ENCODE measurements at places on chromosomes 1 and 21. TPM values are rescaled to one million over a fixed set of nuclear protein-coding genes. Genes with fewer than 3 reads are reported as not detected.

Gene DNMT3L
- polyA plus RNA-seq, result not detected

Gene TMEM69
- 74.0 TPM for polyA plus RNA-seq

Gene OVAAL
- polyA plus RNA-seq, result not detected

Gene GJB5
- polyA plus RNA-seq, result not detected

Gene TLCD4
- polyA plus RNA-seq, result 0.96 TPM

Gene RAB7B
- polyA plus RNA-seq, result 0.15 TPM

Gene A3GALT2
- polyA plus RNA-seq, result not detected

Gene TSPAN2
- 0.23 TPM for polyA plus RNA-seq

Gene IFI44
- 6.5 TPM for polyA plus RNA-seq

Gene SPATA46
- polyA plus RNA-seq, result not detected

Gene CELA2B
- not detected for polyA plus RNA-seq

- DNase-seq, result no peak
Observed at GRCh38 chr1:74952786-74953185, 181.4 kb upstream of the LHX8 start.

GRCh38 chr1:222081859-222082258, 340.0 kb upstream of the DUSP10 start:
- DNase-seq, result no peak

DNA sequence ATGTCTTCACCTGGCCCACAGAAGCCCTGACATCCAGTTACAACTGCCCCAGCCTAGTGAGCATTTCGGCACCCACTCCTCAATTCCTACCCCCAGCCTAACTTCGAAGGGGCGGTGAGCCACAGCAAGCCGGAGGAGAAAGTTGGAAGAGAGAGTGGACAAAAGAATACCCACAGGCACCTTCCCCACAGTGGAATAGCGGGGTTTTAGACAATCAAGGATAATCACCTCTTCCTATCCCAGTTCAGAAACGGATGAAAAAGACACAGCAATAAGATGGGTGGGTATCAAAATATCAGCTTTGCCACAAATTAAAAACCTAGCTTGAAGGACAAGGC, 1.3 kb upstream of the LSS start:
- DNase-seq, result no peak

DNA sequence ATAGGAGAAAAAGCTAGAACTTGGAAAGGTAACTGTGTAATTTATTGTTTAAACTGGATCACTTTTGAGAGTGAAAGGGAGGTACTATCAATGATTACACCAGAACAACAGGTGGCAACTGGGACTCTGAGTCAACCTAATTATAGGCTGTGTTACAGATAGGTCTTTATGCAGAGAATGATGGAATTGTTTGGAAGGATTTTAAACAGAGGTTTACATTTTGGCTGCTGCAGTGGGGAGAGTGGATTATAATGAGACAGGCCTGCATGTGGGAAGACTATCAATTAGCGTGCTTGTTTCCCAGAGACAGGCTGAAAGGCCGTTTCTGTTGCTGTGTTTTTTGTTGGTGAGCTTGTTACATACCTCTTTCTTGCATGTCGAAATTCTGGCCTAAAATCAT, 432.9 kb downstream of the PLA2G4A start:
- DNase-seq, result no peak

DNA sequence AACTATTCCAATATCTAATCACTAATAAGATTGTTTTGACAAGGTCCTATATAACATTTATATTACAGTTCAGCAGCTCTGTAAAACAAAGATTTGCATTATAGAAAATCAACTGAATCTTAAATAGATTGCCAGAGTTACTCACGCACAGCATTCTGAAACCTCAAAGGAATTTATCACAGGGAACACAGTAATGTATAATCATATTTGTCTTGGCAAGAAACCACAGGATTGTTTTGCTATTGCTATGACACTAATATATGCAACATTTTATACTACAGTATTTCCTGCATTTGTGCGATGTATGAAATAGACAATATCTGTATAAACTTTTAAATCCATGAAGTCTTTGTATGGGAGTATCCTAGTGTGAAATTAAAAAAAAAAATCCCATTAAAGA, 101.4 kb downstream of the PLPPR5 start:
- DNase-seq, result no peak

- DNase-seq, result peak; percentile 30
Observed at GRCh38 chr1:169711469-169712308, at the start of gene SELL. SELL (minus strand) TSS chr1:169711620; CDS start chr1:169711498, 122 bp downstream.

DNA sequence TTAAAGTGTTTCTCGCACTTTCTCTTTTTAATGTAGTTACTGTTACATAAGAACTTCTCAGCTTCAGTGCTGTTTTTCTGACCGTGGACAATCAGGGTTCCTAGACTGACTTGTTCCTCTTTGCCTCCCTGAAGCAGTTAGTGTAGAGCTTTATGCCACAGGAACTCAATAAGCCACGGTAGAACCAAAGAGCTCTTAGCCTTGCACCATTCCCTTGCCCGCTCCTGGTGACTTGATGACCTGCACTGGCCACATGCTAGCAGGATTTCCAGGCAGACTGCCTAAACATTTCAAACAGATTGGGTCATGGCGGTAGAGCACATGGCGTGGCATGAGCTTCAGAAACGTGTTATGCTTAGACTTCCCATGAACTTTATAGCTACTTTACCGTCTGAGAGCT, 18.8 kb upstream of the FASLG start:
- no peak for DNase-seq

- DNase-seq, result no peak
Observed at GRCh38 chr1:157247005-157247763, 109.0 kb upstream of the ETV3 start.

- no peak for DNase-seq
Observed at GRCh38 chr1:157429601-157430240, 122.6 kb downstream of the FCRL5 start.

GRCh38 chr1:156117414-156118176, 3.1 kb downstream of the LMNA start:
- no peak for DNase-seq

DNA sequence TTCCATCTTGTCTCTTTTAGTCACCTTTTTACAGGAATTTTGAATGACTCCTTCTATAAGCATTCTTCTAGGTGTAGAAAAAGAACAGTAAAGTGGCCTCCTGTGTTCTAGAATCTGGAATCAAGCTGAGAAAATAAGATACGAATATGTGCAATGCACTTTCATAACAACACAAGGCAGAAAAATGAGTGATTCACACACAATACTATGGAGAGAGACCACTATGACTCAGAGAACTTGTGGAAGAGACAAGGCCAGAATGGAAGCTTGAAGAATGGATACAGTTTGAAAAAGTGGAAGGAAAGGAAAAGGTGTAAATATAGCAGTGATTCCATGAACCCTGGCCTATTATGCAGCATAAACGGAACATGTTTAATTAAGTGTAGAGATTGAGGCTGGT, 57.1 kb upstream of the SAMSN1 start:
- DNase-seq, result no peak

- no peak for DNase-seq
Observed at GRCh38 chr21:14583629-14584255, 37.6 kb upstream of the SAMSN1 start.

GRCh38 chr1:112527266-112528010, 18.7 kb downstream of the WNT2B start:
- no peak for DNase-seq

DNA sequence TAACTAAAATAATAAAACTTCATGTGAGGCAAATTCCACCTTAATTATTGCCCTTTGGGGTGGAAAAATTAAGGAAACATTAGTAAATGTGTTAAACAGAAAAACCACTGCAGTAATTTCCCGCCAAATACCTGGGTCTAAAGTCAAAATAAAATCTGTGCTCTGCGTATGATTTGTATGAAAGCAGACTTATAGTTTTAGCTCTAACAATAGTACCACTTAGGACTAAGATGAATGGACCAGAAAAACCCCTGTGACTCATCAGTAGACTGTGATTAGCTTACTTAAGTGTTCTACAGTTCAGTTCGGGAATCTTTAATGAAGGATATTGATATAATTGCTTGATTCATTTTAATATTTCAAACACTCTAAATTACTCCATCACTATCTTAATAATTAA, 23.3 kb upstream of the C1orf105 start:
- DNase-seq, result no peak

- peak; percentile 59 for DNase-seq
Observed at GRCh38 chr1:237732657-237733056, 158.1 kb downstream of the ZP4 start.

DNA sequence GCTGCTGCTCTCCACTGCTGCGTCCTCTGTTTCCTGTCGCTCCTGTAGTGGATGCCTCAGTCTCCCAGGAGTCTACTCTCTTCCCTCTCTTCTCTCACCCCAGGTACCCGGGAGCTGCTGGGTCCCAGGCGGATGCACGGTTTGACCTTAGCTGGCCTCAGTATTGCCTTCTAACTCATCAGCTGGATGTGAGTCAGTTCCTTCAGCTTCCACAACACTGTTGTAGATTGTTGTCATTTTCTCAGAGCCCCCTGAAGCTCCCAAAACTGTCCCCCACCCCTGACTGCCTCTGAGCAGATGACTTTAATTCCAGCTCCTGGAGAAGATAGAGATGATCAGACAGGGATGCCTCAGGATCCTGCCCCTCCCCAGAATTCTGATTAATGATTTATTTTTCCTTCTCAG, 7.2 kb downstream of the CNIH3 start:
- DNase-seq, result no peak

DNA sequence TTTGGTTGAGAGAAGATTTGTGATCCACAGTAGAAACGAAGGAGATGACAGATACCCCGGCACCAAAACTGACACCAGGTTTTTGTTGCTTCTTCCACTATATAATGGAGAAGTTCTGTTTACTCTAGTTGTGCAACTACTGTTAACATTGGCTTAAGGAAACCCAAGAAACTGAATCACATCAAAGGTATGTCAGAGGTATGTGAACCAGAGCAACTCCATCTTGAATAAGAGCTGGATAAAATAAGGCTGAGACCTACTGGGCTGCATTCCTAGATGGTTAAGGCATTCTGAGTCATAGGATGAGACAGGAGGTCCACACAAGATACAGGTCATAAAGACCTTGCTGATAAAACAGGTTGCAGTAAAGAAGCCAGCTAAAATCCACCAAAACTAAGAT, 173.7 kb upstream of the CAMK1G start:
- DNase-seq, result no peak

GRCh38 chr1:30868833-30869435, 39.6 kb downstream of the SDC3 start:
- no peak for DNase-seq

DNA sequence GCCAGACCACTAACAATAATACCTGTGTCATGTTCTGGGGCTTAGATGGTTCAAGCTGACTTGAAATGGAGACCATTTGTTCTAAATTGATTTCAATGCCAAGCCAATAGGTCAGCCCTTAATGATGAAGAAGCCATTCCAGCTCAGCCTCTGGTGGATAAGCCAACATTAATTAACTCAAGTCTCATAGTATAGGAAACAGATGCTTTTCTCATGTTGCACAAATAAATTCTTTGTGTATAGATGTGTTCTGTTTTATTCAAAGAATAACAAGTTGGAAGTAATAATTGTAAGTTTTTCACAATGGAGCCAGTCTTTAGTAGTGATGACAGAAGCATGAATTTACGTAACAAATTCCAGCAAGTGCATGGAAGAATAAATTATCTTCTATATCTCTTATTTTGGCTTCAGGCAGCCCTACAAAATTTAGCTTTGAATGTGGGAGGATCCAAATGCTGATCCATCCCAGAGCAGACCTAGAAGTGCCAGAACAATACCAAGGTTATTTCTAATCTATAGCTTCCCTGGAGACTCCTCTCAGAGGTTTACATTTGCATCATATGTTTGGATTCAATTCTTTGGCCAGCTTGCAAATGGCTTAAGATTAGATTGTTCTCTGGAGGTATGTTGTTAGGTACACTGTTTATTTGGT, 42.2 kb upstream of the C1orf105 start:
- DNase-seq, result no peak

DNA sequence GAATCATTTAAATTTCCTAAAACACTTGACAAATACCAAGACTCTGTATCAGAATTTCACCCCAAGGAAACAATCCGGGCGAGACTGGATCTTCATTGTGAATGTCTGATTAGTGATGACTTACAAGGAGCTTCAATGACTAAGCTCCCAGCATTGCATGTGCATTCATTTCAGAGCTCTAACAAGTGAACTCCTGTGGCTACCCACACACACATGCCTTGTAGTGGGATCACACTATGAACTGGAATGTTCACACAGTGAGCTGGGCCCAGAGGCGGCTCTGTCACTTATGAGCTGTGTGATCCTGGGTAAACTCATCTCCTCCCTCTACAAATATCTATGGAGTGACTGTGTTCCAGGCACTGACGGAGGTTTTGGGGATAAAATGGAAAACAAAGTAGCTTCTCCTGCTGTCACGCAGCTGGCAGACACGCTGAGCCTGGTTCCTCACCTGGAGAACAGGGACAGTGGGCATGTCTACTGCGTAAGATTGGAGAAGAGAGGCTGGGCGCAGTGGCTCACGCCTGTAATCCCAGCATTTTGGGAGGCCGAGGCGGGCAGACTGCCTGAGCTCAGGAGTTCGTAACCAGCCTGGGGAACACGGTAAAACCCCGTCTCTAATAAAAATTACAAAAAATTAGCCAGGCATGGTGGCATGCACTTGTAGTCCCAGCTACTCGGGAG, 56.9 kb downstream of the CLSTN1 start:
- DNase-seq, result no peak

DNA sequence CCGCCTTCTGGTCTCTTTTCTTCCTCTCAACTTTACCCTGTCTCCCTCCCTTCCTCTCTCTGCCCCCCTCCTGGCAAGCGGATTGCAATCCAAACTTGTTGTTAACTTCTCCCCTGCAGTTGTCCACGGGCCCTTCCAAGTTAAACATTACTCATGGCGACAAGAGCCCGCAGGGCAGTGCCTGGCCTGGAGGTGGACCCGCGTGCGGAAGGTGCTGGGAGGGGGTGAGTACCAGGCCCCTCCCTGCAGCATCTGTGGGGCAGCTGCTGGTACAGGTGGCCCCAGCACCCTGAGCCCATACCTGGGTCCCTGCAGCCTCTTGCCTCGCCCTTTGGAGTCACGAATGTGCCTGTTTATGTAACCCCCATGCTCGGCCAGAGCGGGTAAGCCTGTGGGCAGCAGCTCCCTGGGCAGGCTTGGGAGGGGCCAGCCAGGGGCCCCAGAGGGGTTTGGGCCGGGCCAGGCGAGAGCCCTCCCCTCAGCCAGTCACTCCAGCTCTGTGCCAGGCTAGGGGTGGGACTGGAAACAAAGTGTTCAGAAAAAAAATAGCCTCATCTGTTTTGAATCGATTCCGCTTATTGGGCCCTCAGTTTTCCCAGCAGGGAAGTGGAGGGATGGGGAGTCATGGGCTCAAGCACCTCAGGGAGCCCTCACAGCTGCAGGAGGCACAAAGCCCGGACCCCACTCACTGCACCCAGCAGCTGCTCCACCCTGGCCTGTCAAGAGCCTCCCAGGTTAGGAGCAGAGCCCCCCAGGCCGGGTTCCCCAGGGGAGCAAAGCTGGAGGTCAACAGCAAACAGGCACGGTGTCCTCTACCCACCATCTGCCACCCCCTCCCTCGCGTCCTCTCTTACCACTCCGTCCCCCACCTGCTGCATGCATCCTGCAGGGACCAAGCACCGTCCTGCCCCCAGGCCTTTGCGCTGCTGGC, 14.0 kb upstream of the FAAP20 start:
- no peak for DNase-seq

- DNase-seq, result no peak
Observed at GRCh38 chr21:31408301-31409088, 64.4 kb upstream of the TIAM1 start.

GRCh38 chr1:153903841-153904455, 18.8 kb downstream of the GATAD2B start:
- no peak for DNase-seq
